ENCODE measurements at places on chromosomes 7 and 10.
A peak's percentile ranks its signal among the peaks of the same experiment; 100 is the strongest.

DNA sequence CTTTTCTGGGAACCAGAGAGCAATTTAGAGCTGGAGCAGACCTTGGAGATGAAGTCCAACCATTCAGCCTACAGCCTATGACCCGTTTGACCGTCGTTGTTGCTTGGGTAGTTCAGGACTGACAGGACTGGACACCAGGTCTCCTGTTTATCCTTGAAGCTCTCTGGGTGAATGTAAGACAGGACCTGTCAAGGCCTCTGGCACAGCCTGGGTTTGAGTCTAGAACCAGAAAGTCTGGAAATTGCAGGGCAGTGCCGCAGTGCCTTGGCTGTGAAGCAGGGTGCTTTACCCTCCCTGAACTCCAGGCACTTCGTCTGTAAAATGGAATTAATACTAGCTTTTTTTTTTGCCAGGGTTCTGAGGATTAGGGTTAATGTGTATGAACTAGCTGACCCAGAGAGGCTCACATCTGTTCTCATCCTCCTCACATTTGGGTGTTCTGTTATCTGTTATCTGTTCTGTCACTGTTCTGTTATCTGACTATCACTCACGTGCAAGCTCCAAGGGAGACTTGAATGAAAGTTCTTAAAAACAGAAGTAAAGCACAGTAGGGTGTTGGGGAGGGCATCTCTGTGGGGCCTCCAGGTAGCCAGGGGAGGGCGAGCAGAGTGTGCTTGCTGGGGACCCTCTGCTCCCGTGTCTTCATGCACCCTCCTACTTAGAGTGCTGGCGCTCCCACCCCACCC, 9.9 kb downstream of the BLVRA start:
- no peak for DNase-seq

GRCh38 chr10:79266543-79267312, 80.5 kb upstream of the PPIF start:
- no peak for DNase-seq

DNA sequence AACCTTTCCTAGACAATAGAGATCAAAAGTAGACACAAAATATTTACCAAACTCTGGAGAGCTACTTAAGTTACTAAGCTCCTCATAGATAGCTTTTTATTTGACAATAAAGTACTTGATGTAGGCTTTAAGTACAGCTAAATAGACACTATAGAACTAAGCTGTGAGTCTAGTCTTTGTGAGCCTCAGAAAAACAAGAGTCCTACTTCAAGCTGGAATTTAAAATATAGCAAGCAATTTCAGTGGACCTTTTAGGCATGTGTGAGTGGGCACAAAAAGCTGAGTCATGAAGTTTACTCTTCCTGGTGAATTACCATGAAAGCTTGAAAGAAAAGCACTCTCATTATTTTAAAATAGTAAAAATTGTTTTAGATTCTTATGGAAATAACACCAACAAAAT, 76.1 kb downstream of the ADD3 start:
- no peak for DNase-seq

DNA sequence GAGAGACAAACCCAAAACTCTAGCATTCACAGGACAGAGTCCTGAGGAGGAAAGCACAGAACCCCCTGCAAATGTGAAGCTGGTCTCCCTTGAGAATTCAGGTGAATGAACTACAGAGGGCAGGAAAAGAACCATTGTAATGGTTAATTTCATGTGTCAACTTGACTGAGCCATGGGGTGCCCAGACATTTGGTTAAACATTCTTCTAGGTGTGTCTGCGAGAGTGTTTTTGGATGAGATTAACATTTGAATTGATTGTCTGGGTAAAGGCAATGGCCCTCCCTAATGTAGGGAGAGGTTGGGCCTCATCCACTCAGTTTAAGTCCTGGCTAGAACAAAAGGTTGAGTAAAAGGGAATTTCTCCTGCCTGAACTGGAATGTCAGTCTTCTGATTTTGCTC, 15.7 kb upstream of the CDK1 start:
- no peak for DNase-seq

DNA sequence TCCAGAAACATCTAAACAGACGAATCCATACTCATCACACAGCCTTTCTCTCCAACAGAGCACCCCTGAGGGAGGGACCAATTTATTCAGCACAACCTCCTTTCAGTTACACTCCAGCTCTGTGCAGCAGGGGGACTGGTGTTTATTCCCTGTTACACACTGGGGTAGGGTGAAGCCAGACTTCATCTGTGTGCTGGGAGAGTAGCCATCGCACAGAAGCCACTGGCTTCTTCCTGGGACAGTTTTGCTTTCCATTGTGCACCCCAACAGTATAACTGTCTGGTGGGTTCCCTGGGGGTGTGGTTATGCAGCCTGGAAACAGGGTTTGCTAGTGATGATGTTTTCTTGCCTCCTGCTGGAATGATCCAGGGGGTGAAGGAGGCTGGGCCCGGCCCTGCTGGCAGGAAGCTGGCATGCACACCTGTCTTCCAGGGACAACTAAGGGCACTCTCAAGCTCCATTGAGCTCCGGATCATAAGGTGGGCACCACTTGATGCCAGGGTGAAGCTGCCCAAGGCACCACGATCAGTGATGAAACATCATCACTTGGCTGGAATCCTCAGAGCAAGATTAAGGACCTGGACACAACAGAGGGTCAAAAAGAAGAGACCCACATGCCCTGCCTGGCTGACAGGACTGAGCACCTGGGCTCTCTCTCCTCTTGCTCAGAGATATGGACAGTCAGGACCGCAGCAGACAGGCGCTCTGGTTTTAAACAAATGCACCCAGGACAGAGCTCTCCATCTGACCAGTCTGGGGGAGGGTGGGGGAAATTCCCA, 293.2 kb downstream of the GRID1 start:
- no peak for DNase-seq

DNA sequence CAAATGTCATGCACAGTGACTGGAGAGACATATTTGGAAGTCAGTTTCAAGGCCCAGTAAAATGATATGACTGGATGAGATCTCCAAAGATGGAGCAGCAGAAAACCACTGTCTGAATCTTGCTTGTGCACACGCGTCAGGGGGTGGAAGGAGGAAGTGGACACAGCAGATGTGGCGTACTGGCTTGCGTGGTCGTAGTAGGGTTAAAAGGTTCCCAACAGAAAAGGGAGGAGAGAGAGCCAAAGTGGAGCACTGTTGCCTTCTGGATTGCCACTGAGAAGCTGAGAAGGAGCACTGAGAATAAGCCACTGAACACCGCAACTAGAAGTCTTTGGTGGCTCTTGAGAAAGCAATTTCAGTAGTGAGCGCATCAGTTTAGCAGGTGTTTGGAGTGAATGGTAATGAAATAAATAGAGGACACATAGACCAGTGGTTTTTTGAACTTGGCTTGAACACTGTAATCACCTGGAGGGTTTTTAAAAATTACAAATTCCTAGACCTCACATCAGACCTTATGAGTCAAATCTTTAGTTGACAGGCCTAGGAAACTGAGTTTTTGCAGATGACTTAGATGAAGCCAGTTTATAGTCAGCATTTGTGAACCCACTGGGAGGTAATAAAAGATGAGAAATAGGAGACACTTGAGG, 227.3 kb downstream of the PTEN start:
- no peak for DNase-seq

GRCh38 chr7:92621561-92622023, 31.4 kb upstream of the FAM133B start:
- DNase-seq, result no peak

GRCh38 chr7:99560834-99561736, 2.6 kb downstream of the ZNF655 start:
- DNase-seq, result no peak

DNA sequence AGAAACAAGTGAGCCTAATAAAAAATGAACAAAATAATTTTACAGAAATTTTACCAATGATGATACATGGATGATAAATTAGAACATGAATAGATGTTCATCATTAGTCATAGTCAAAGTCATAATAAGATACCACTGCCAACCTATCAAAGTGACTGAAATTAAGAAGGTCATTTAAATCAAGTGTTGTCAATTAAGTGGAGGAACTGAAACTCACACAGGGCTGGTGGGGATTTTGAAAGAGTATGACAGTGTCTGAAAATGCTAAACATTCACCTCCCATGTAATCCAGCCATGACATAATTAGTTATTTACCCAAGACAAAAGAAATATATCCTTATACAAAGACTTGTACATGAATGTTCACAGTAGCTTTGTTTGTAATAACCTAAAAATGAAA, 57.1 kb upstream of the DYNC1I1 start:
- no peak for DNase-seq

- no peak for DNase-seq
Measured at GRCh38 chr7:16067711-16068110, 353.6 kb downstream of the CRPPA start.

- no peak for DNase-seq
Measured at GRCh38 chr10:25465582-25466372, 291.0 kb downstream of the GPR158 start.

GRCh38 chr7:54877683-54878082, 118.7 kb upstream of the SEC61G start:
- DNase-seq, result no peak

DNA sequence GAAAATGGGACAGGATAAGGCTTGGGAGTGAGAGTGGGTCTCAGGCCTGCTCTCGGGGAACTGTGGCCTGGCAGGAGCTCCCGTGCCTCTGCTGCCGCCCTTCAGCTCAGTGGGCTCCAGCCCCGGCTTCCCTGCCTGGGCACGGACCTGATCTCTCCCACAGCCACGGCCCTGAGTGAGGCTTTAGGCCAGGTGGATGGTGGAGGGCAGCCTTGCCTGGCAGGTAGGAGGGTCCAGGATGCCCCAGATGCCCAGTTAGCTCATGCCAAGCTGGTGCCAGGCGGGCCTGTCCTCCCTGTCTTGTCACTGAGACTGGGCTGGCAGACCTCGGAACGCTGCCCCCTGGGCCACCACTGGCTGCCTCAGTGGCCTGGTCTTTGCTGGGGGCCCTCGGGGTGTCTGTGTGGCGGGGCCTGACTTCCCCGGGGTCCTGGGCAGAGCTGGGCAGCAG, 116.6 kb downstream of the INPP5A start:
- DNase-seq, result no peak

DNA sequence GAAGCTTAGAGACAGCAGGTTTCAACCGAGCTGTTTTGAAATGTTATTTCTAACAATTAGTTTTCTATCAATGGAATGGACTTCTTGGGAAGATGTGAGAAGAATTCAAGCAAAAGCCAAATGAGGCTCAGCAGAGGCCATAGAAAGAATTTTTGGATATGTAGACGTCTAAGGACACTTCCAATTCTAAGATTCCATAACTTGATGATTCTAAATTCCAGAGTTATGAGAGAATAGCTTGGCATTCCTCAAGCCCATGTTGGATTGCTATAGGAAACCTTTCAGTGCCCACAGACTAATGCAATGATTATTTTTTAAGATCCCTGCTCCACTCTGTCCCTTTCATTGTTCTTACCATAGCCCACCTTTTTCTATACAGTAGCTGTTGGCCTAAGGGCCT, 77.2 kb upstream of the PALS2 start:
- no peak for DNase-seq

GRCh38 chr10:69151984-69152383, 28.0 kb downstream of the VPS26A start:
- DNase-seq, result no peak

GRCh38 chr7:101870361-101871062, 53.1 kb downstream of the CUX1 start:
- no peak for DNase-seq

DNA sequence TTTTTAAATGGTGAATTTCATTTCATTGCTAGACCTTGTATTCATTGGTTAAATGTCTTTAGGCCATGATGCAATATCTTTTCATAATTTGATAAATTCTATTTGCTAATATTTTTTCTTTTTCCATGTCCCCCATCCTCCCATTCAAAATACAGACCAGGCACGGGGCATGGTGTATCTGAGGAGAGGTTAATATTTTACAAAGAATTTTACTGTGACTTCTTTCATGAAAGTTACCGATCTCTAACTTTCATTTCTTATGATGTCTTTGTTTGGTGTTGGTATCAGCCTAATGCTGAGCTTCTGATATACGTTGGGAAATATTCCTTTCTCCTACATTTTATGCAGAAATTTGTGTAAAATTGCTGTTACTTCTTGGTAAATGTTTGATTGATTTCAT, 216.7 kb upstream of the IGFBP3 start:
- DNase-seq, result no peak

GRCh38 chr7:83015916-83016315, 146.8 kb downstream of the PCLO start:
- DNase-seq, result no peak

DNA sequence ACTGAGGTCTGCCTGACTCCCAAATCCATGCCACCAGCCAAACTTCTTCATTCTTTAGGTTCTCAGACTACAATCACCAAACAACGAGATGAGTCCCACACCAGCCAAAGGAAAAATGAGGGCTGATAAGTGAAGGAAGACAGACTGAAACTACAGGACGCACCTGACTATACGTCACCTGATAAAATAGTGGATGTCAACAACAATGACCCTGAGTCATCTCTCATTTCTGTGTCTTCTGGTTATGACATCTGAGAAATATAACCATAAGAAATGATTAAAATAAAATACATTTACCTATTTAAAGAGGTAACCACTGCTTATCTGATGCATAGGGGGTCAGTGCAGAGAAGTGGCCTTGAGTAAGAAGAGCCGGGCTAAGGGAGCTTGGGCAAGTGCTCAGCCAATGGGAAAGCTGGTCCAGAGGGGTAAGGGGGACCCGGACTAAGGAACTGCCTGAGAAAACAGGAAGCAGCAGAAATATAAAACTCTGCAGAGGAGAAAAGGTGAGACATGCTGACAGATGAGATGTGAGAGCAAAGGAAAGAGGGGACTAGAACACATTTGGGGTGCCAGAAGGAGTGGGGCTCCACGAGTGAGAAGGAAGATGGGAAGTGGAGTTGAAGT, 51.8 kb downstream of the HIPK2 start:
- DNase-seq, result no peak

- DNase-seq, result no peak
Measured at GRCh38 chr7:2610898-2611297, 20.9 kb upstream of the TTYH3 start.

DNA sequence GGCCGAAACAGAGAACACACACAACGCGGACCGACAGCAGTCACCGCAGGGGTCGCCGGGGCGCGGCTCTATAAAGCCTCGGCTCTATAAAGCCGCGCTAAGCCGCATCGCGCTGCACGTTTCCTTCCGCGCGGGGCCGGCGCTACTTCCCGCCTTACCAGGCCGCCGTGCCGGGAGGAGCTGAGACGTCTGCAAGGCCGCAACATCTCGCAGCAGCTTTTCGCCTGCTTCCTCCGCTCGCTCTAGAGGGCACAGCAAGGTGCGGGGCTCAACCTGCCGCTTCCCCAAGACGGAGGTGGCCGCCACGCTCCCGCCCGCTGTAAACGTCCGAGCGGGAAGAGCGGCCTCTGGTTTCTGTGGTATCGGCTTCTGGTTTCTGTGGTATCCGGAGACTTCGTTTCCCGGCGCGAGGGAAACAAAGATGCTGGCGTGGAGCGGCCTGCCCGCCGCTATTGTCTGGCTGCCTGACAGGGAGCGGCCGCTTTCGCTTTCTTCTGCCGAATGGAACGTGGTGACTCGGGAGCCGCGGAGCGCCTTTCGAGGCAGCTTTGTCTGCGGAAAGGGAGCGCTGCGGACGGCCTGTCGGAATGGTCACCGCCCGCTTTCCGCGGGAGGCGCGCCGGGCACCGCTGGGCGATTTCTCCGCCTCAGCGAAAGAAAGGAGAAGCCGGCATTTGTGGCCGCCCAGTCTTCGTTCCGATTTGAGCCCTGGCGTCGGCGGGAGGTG, 91.8 kb downstream of the SPAG6 start:
- DNase-seq, result peak; percentile 94

GRCh38 chr10:132363921-132364593, 32.1 kb downstream of the LRRC27 start:
- peak; percentile 29 for DNase-seq

GRCh38 chr7:46168671-46169383, 247.8 kb upstream of the IGFBP3 start:
- no peak for DNase-seq

- no peak for DNase-seq
Measured at GRCh38 chr10:110151971-110152370, 55.4 kb upstream of the MXI1 start.

All from hindlimb muscle (tissue), 1 donor.